ENCODE measurements at places on chromosomes 4 and X. TPM values are rescaled to one million over a fixed set of nuclear protein-coding genes. Genes with fewer than 3 reads are reported as not detected.

Gene P2RY8
- total RNA-seq, result not detected

Gene PLP2
- total RNA-seq, result 109 TPM

- peaks cover 5% of the 10 kb centered on the region for H3K4me1 ChIP-seq
- no peaks in the 10 kb centered on the region for H3K27me3 ChIP-seq
- H3K4me3 ChIP-seq, result peak overlapping the region; percentile 95
These were observed 1.1 kb downstream of the OGT start for GRCh38 chrX:71533851-71534561.

DNA sequence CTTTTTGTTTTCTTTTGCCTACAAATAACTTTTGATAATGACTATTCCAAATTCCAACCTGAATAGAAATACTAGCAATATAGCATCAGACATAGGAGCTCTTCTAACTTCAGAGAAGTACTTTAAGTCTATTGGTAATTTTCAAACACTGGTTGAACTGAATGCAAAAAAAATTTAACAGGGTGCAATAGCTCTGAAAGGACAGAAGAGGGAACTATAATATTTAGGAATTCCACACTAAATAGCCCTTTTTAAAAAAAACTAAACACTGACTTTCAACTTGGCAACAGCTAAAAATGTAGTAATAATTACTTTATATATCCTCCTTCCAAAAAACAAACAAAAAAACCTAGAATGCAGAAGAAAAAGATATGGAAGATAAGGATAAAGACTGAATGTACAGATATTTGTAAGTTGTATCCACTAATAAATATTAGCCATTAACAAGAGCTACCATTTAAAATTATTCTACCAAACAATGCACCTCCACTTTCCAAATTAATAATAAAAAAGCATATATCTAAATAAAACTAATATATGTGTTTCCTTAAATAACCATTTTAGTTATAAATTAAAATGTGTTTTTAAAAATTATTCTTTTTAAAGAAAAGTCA is 81.4 kb downstream of the FBXW7 start:
- no peak overlapping the region for H3K4me3 ChIP-seq
- H3K36me3 ChIP-seq, result no peaks in the 10 kb centered on the region
- H3K4me1 ChIP-seq, result peaks cover 3% of the 10 kb centered on the region
- peak; percentile 12 for DNase-seq

Gene PSAPL1
- total RNA-seq, result not detected

DNA sequence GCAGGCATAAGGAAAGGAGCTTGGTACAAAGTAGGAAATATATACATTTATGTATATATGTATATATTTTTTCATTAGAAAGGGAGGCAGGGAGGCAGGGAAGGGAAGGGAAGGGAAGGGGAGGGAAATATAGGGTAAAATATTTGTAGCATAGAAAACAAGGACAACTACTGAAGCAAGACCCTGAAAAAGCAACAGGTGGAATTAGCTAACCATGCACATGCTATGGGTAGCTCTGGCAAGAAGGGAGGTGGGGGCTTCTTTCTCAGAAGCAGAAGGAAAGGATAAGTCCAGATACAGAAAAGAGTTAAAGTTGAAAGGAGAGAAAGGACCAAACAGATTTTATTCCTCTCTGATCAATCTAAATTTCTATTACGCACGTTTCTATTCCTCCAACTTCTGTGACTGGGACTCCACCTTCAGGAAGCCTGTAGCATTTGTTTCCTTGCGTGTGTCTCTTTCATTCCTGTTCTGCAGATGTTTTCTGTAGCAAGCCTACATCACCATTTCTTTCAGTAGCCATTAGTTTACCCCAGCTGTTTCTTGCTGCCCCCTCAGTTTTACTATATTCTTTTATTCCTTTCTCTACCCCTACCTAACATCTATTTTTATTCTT is 82.9 kb downstream of the OR13H1 start:
- H3K4me1 ChIP-seq, result no peaks in the 10 kb centered on the region
- no peaks in the 10 kb centered on the region for H3K36me3 ChIP-seq
- no peaks in the 10 kb centered on the region for H3K27me3 ChIP-seq
- no peak for DNase-seq

GRCh38 chr4:174919886-174920423 is 1.8 kb downstream of the ADAM29 start:
- H3K4me1 ChIP-seq, result no peaks in the 10 kb centered on the region
- no peak overlapping the region for H3K27ac ChIP-seq
- no peak for DNase-seq
- H3K36me3 ChIP-seq, result no peaks in the 10 kb centered on the region

GRCh38 chr4:179110816-179111215 is 1668.6 kb upstream of the AGA start:
- H3K27me3 ChIP-seq, result no peaks in the 10 kb centered on the region

- no peak overlapping the region for H3K4me3 ChIP-seq
- H3K27ac ChIP-seq, result no peak overlapping the region
- H3K27me3 ChIP-seq, result no peaks in the 10 kb centered on the region
- peaks cover 14% of the 10 kb centered on the region for H3K4me1 ChIP-seq
- no peaks in the 10 kb centered on the region for H3K36me3 ChIP-seq
- no peak for DNase-seq
These were observed 368.1 kb upstream of the NOCT start for GRCh38 chr4:138647433-138647832.

DNA sequence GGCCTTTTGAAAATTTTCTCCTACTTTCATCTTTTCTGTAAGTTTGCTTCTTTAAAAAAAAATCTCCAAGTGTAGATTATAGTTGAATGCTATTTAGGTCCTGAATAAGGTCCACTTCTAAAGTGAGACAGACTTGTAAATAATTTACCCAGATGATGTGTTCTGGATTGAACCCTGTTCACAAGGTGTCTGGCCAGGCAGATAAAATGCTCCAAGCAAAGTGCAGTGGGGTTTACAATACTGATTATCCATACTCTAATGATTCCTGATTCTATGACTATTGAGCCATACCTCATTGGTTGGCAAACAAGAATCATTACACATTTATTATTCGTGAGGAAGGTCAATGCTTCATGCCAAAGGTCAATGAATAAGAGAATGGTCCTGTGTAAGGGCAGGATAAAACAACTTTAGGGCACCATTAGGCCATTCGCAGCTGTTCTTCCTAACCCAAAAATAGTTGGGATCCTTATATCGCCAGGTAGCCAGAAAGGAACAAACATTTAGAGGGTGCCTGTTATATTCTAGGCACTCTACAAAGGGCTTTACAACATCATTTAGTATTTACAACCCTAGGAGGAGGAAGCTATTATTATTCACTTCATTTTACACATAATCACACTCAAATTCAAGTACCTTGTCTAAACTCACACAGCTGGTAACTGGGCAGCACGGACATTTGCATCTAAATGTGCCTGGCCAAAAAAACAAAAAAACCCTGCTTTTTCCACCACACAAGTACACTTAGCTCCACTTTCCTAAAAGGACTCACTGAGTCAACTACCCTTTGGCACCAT is 18.6 kb upstream of the SAT1 start:
- no peak overlapping the region for H3K4me3 ChIP-seq
- no peaks in the 10 kb centered on the region for H3K27me3 ChIP-seq
- DNase-seq, result no peak
- H3K4me1 ChIP-seq, result no peaks in the 10 kb centered on the region
- H3K27ac ChIP-seq, result no peak overlapping the region

- no peak overlapping the region for H3K27ac ChIP-seq
- no peaks in the 10 kb centered on the region for H3K36me3 ChIP-seq
- H3K4me3 ChIP-seq, result no peak overlapping the region
- no peak for DNase-seq
- H3K27me3 ChIP-seq, result no peaks in the 10 kb centered on the region
These were observed 21.9 kb upstream of the RP2 start for GRCh38 chrX:46814966-46815365.

- H3K4me1 ChIP-seq, result no peaks in the 10 kb centered on the region
- no peaks in the 10 kb centered on the region for H3K27me3 ChIP-seq
- H3K36me3 ChIP-seq, result no peaks in the 10 kb centered on the region
- no peak for DNase-seq
These were observed 2317.3 kb downstream of the PCDH7 start for GRCh38 chr4:33037464-33037863.

DNA sequence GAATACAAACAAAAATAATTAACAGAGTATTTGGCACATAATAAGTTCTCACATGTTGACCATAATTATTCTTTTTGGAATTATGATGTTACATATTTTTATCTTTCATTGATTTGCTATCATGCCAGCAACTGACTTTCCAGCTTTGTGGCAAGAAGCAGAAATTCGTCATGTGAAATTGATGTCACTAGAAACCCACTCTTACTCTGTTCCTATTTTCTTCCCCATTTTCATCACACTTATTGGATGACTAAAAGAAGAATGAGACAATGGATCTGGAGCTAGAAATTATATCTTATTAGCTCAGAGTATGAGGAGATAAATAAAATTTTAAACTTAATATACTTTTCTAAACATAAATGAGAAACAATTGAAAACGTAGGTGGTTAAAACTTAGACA is 31.9 kb downstream of the EGF start:
- H3K4me3 ChIP-seq, result no peak overlapping the region
- no peaks in the 10 kb centered on the region for H3K27me3 ChIP-seq

- peaks cover 8% of the 10 kb centered on the region for H3K4me1 ChIP-seq
- DNase-seq, result peak; percentile 33
- H3K27ac ChIP-seq, result peak overlapping the region; percentile 92
- peaks cover 3% of the 10 kb centered on the region for H3K36me3 ChIP-seq
- H3K4me3 ChIP-seq, result peak overlapping the region; percentile 80
- no peaks in the 10 kb centered on the region for H3K27me3 ChIP-seq
These were observed 772 bp upstream of the FBXW7 start for GRCh38 chr4:152536545-152537182.

DNA sequence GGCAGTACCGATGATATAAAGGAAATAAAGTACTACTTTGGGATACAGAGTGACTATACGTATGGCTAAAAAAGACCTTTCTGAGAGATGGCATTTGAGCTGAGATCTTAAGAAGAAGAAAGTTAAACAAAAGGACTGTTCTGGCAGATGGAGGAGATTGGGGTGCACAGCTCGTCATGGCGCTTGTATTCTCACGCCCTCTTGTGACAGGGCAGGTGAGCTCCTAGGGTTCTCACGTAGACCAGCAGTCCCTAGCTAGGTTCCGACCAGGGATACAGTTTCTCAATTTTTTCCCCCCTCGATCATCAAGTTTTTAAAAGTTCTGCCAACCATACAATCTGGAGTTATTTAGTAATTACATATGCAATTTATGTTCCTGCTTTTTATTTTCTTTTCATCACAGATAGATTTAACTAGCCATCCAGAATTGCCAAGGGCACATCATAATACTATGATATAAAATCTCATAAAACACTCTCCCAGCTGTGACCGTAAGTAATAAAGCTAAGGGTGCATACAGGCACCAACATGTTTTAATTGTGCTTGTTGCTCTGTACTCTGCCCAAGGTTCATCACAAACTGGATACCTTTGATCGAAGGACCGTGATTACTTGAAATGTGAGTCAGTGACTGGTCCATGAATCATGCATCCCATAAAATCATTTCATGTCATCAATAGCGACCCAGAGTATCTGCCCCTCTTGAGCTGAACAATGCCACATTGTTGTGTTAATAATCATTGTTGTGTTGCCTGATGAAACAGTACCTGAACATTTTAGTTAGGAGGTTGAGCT is 69.4 kb upstream of the ZNF518B start:
- no peaks in the 10 kb centered on the region for H3K27me3 ChIP-seq
- no peak overlapping the region for H3K27ac ChIP-seq
- H3K4me3 ChIP-seq, result no peak overlapping the region
- peaks cover 4% of the 10 kb centered on the region for H3K4me1 ChIP-seq

DNA sequence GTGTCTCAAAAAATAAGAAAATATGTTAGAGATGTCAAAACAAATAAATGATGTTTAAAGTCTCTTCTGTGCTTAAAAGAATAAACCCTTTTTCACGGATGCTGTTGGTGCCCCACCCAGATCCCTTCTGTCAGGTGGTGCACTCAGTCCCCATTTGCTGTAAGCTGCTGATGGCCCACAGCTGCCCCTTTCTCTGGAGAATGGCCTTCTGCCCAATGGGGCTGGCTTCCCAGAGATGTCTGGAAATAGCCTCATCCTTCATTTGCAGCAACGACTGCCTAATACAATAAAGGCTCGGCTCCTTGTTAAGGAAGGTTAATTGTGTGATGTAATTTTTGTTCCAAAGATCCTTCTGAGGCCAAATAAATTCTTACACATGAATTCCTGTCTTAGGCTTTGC is 31.8 kb downstream of the ETNPPL start:
- no peaks in the 10 kb centered on the region for H3K4me1 ChIP-seq
- no peak for DNase-seq
- H3K4me3 ChIP-seq, result no peak overlapping the region
- H3K36me3 ChIP-seq, result no peaks in the 10 kb centered on the region
- no peaks in the 10 kb centered on the region for H3K27me3 ChIP-seq

DNA sequence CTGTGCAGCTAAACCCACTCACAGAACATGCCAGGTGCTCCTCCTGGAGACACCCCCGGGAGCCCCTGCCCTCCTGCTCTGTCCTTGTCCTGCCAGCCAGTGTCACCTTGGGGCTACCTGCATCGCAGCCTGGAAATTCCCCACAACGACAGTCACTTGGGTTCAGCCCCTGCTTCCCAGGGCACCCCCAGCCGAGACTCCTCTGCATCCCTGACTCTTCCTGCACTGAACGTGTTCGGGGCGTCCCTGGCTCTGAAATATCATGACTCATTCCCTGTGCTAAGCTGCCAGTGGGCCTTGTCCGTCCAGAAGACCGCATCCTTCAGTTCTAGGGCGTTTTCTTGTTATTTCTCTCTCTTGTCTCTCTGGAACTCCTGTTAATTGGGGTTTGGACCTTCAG is 5.8 kb downstream of the CFAP99 start:
- H3K36me3 ChIP-seq, result no peaks in the 10 kb centered on the region
- no peak overlapping the region for H3K4me3 ChIP-seq
- no peaks in the 10 kb centered on the region for H3K4me1 ChIP-seq
- H3K27me3 ChIP-seq, result peaks cover 25% of the 10 kb centered on the region
- no peak overlapping the region for H3K27ac ChIP-seq
- peak; percentile 16 for DNase-seq

DNA sequence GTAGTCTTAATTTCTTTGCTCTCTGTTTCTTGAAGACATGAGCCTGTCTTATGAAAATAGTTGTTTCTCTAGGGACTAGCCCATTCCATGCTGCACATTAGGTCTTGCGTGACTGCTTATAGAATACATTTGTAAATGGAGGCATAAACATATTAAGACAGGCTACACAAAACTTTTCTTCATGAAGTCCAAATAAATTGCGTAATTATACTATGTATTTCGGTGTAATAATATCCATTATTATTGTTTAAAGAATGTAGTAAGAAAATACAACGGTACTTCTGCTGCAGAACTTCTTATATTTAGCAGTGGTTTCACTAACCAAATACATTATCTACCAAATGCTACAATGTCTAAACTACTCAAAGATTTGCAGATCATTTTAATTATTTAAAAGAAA is 8.5 kb upstream of the NAA11 start:
- H3K36me3 ChIP-seq, result no peaks in the 10 kb centered on the region
- H3K4me3 ChIP-seq, result no peak overlapping the region

DNA sequence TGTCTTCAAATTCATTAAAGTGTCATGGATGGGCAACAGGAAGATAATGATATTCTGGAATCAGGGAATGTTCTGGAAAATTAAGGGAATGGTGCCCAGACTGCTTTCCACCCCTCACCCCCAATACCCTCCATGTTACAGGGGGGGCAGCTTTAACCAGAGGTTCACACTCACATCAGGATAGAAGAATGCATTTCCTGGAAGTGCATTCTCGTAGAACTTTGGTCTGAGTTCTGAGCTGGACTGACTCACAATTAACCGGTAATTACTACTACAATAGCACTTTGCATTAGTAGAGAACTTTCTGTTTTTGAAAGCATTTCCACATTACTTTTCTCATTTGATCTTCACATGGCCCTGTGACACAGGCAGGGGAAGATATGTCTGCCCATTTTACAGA is 52.5 kb upstream of the SHISA3 start:
- no peaks in the 10 kb centered on the region for H3K27me3 ChIP-seq
- DNase-seq, result no peak
